PC-3 (cell line): ENCODE measurements at places on chromosomes 7 and 10. TPM values are rescaled to one million over a fixed set of nuclear protein-coding genes. Genes with fewer than 3 reads are reported as not detected.

DNA sequence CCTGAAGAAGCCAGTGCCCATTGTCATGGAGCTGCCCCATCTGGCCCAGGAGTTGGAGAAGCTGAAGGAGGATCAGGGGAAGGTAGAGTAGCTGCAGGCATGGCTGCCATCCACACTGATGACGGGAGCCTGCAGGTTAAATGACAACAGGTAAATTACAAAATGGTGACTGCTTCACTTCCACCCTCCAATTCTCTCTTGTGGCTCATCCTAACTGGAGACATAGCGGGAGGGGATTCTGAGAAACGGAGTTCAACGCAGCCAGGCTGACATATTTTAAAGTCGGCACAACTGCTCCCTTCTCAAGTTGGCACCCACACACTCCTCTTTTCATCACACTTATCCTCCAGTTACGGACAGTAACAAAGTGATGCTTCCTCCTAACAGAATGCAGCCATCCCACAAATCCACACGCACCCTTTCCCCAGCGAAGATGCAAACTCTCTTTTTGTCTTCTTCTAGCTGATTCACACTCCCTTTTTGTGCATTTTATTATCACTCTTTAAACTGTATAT is 103.0 kb downstream of the SLC37A3 start:
- H3K27me3 ChIP-seq: no peaks in the 10 kb centered on the region
- no peak overlapping the region for H3K4me3 ChIP-seq
- H3K27ac ChIP-seq: no peak overlapping the region
- no peaks in the 10 kb centered on the region for H3K4me1 ChIP-seq
- no peaks in the 10 kb centered on the region for H3K36me3 ChIP-seq

The EPDR1 gene
- 22.7 and 26.6 TPM in 2 replicates for total RNA-seq

DNA sequence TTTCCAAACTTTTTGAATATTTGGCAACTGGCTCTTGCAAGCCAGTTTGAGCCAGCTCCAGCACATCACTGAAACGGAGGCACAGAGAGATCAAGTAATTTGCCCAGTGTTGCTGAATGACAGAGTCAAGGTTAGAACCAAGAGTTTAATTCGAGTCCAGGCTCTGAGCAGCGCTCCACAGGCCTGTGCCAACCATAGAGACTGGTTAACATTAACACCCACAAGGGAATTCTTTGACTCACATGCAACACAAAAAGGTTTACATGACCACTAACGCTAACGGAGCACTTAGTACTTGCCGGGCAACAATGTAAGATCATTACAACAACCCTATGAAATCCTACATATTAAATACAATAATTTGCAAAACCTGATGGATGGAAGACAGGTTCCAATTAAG is 1.5 kb downstream of the RGS10 start:
- H3K4me3 ChIP-seq: peak overlapping the region; percentile 79
- peaks cover 28% of the 10 kb centered on the region for H3K4me1 ChIP-seq
- H3K27me3 ChIP-seq: no peaks in the 10 kb centered on the region
- H3K27ac ChIP-seq: no peak overlapping the region
- H3K36me3 ChIP-seq: no peaks in the 10 kb centered on the region

DNA sequence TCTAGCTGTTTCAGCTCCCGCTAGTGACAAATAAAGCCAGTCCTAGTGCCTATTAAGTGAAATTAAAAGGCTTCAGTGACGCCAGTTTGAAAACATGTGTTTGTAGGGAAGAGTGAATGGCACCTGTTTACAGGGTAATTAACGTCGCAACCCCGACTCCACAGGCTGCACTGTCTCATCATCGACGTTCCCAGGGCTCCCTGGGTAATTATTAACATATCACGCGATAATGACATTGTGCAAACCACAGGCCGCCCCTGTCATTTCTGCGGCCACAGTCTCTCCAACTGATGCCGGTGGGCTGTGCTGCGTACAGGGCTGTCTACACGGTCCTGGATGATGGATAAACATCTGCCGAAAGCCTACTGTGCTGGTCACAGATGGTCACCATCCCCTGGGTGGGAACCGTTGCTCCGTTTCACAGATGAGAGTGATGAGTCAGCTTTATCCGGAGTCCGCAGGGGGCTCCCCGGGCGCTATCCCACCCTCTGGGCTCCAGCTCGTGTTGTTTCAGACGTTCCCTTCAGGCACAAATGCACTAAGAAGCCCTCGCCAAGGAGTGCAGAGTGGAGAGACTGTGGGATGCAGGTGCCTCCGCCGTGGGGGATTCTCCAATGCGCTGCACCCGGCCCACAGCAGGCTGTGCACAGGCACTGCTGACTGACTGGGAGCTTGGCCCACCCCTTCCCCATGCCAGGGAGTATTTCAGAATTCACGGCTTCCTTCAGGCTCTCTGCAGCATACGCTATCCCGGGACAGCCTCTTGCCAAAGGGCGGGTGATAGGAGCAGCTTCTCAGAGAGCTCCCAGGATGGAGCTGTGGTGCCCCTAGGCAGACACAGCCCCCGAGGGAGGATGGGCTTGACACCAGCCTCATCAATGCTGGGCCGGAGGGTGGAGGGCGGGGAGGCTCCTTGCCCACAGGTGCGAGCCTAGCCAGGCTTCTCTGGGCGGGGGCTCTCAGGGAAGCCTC is 491.8 kb upstream of the FOXK1 start:
- no peak overlapping the region for H3K4me3 ChIP-seq
- no peaks in the 10 kb centered on the region for H3K36me3 ChIP-seq
- H3K27me3 ChIP-seq: no peaks in the 10 kb centered on the region
- H3K27ac ChIP-seq: no peak overlapping the region

GRCh38 chr7:30935569-30935877 is 23.9 kb downstream of the AQP1 start:
- DNase-seq: no peak
- H3K27me3 ChIP-seq: peaks cover 6% of the 10 kb centered on the region
- H3K27ac ChIP-seq: no peak overlapping the region
- 0 out of 2 replicates have a peak, but pooled peaks cover 5% of the 10 kb centered on the region for H3K4me1 ChIP-seq
- no peaks in the 10 kb centered on the region for H3K36me3 ChIP-seq
- no peak overlapping the region for H3K4me3 ChIP-seq

The SLC18A3 gene
- total RNA-seq: not detected in 2 replicates

GRCh38 chr10:86813101-86813500 is 56.7 kb downstream of the BMPR1A start:
- H3K36me3 ChIP-seq: no peaks in the 10 kb centered on the region
- H3K27ac ChIP-seq: no peak overlapping the region
- H3K4me1 ChIP-seq: peaks cover 15% of the 10 kb centered on the region
- no peaks in the 10 kb centered on the region for H3K27me3 ChIP-seq

The CYP2E1 gene
- 3.3 and 4.2 TPM in 2 replicates for total RNA-seq

- 0 out of 2 replicates have a peak, but pooled peaks cover 3% of the 10 kb centered on the region for H3K4me1 ChIP-seq
- H3K36me3 ChIP-seq: no peaks in the 10 kb centered on the region
- peaks cover 77% of the 10 kb centered on the region for H3K27me3 ChIP-seq
- H3K4me3 ChIP-seq: no peak overlapping the region
Measured at GRCh38 chr7:108286290-108286904, 156.2 kb upstream of the LAMB4 start.

The ELFN1 gene
- 0.69 and 0.75 TPM in 2 replicates for total RNA-seq

- no peaks in the 10 kb centered on the region for H3K27me3 ChIP-seq
- H3K4me1 ChIP-seq: no peaks in the 10 kb centered on the region
- no peak overlapping the region for H3K4me3 ChIP-seq
- peaks cover 32% of the 10 kb centered on the region for H3K36me3 ChIP-seq
Measured at GRCh38 chr7:106448346-106448991, 163.7 kb upstream of the NAMPT start.

The CDK13 gene
- 34.9 and 37.1 TPM in 2 replicates for total RNA-seq

- H3K4me3 ChIP-seq: no peak overlapping the region
- H3K36me3 ChIP-seq: no peaks in the 10 kb centered on the region
- peaks cover 9% of the 10 kb centered on the region; the same call in 1 of the 2 replicates for H3K27me3 ChIP-seq
- no peak overlapping the region for H3K27ac ChIP-seq
Measured at GRCh38 chr7:155289107-155289506, 8.6 kb upstream of the INSIG1 start.

The BAIAP2L1 gene
- total RNA-seq: 18.9 and 30.5 TPM in 2 replicates

DNA sequence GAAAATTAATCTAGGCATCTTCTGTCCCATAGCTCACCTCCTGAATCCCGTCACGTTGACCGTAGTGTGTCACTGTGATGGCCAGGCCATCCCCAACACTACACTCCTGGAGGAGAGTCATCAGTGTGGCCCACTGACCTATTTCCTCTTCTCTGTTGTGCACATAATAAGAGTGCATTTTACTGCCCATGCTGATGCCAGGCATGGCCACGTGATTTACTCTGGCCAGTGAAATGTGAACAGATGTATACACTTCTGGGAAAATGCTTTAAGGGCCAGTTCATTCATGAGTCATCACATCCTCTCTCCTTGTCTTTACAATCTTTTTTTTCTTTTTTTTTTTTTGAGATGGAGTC is 101.9 kb upstream of the PIP4K2A start:
- DNase-seq: peak; percentile 92
- no peaks in the 10 kb centered on the region for H3K36me3 ChIP-seq
- H3K27ac ChIP-seq: peak overlapping the region; percentile 89
- no peak overlapping the region for H3K4me3 ChIP-seq
- no peaks in the 10 kb centered on the region for H3K27me3 ChIP-seq

DNA sequence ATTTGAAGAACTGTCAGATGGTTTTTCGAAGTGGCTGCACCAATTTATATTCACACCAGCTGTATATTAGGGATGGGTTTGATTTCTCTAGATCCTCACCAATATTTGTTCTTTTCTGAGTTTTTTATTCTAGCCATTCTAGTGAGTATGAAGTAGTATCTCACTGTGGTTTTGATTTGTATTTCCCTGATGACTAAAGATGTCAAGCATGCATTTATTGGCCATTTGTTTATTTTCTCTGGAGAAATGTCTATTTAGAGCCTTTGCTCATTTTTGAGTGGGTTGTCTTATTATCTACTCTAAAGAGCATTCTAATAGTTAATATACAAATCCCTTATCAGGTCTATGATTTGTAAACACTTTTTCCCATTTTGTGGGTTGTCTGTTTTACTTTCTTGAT is 123.9 kb downstream of the PCLO start:
- H3K27me3 ChIP-seq: no peaks in the 10 kb centered on the region
- no peak overlapping the region for H3K27ac ChIP-seq
- no peak overlapping the region for H3K4me3 ChIP-seq
- no peaks in the 10 kb centered on the region for H3K36me3 ChIP-seq
- DNase-seq: peak; percentile 66

DNA sequence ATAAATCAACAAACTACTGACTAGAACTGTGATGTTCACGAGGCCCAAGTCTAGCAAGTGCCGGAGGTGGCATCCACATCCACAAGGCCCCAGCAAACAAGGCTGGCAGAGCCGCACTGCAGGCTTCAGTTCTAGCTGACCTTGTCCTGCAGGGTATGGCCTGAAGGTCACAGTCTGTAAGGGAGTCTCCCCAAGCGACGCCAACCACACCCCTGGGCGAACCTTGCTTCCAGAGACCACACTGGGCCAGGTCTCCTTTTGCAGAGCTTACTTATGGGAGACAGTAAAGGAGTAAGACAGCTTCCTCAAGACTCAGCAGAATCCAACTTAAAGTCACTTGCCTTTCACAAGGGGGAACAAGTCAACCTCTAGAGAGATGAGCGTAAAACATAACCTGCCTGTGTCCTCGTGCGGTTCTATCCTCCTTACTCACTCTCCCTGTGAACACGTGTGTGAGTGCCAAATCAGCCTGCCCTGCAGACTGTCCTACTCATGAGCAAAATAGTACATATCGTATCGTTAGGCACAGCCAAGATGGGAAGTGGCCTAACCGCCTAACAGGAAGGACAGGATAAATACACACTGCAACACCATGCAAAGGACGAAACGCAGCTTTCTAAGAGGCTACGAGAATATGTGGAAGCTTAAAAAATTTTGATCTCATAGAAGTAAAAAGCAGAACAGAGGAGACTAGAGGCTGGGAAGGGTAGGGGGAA is 22.7 kb downstream of the FAM53B start:
- no peak for DNase-seq
- no peaks in the 10 kb centered on the region for H3K27me3 ChIP-seq
- no peak overlapping the region for H3K4me3 ChIP-seq
- H3K4me1 ChIP-seq: peaks cover 15% of the 10 kb centered on the region
- H3K36me3 ChIP-seq: no peaks in the 10 kb centered on the region

The INSYN2A gene
- total RNA-seq: not detected in 2 replicates

The FAM25C gene
- not detected in 2 replicates for total RNA-seq

- H3K27me3 ChIP-seq: no peaks in the 10 kb centered on the region
- H3K4me1 ChIP-seq: no peaks in the 10 kb centered on the region; the same call in 1 of the 2 replicates
- no peaks in the 10 kb centered on the region for H3K36me3 ChIP-seq
- H3K4me3 ChIP-seq: no peak overlapping the region
- H3K27ac ChIP-seq: no peak overlapping the region
- DNase-seq: peak; percentile 79
Measured at GRCh38 chr10:103598654-103599115, 105.2 kb downstream of the NEURL1 start.

DNA sequence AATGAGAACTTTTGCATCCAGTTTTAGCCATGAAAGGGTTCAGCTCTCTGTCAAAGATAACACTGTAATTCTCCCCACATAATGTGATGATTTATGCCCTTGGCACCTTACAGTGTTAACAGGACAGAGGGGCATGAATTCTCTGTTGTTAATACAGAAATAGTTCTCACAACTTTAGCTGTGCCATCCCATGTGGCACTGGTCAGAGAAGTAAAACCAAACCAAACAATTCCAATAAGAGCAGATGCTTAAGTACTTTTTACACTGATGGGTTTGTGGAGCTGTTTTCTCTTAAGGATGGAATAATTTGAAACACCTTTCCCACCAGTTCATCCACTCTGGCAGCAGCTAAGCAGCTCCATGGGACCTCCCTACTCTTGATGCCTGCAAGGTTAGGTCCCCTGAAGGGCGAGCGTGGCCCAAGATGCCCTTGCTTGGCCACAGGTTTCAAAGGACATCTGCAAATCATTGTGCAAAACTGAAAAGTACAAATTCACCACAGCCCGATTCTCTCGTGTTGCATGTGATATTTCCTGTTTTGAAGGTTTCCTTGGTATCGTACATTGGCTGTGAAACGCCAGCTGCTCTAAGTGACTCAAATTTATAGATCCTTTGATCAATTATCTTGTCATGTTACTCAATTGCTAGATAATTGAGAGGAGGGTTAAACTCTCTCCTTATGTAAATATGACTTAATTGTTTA is 82.5 kb upstream of the CREB5 start:
- H3K4me1 ChIP-seq: peaks cover 11% of the 10 kb centered on the region; the same call in 1 of the 2 replicates
- H3K36me3 ChIP-seq: no peaks in the 10 kb centered on the region
- no peak overlapping the region for H3K27ac ChIP-seq
- no peaks in the 10 kb centered on the region for H3K27me3 ChIP-seq

The DDC gene
- not detected in 2 replicates for total RNA-seq

The ACTA2 gene
- total RNA-seq: 2.7 TPM in 1 of 2 replicates, not detected in the other

The SMO gene
- 15.5 and 15.7 TPM in 2 replicates for total RNA-seq

The GFRA1 gene
- not detected in 2 replicates for total RNA-seq

GRCh38 chr10:33129141-33129995 is 171.3 kb upstream of the ITGB1 start:
- no peaks in the 10 kb centered on the region for H3K27me3 ChIP-seq
- H3K4me3 ChIP-seq: no peak overlapping the region
- peak; percentile 44 for DNase-seq
- no peak overlapping the region for H3K27ac ChIP-seq
- no peaks in the 10 kb centered on the region for H3K36me3 ChIP-seq

The MOGAT3 gene
- total RNA-seq: not detected in 2 replicates

DNA sequence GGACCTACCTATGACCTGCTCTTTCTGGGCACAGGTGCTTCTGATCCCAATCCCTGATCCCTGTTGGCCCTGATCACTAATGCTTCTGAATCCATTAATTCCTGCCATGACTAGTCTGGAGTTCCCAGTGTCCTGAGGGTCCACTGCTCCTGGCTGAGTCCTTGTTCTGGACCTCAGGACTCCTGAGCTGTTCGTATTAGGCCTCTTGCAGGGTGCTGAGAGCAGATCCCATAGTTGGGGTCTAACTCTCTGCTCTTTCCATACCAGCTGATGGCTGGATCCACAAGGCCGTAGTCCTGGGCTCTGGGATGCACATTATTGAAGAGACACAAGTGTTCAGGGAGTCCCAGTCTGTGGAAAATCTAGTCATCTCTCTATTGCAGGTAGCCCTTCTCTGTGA is 7.0 kb downstream of the MRPL43 start:
- H3K27me3 ChIP-seq: no peaks in the 10 kb centered on the region
- no peak overlapping the region for H3K27ac ChIP-seq
- no peak overlapping the region for H3K4me3 ChIP-seq
- no peaks in the 10 kb centered on the region for H3K36me3 ChIP-seq
- H3K4me1 ChIP-seq: 0 out of 2 replicates have a peak, but pooled peaks cover 7% of the 10 kb centered on the region

The NPC1L1 gene
- 0.04 TPM in 1 of 2 replicates, not detected in the other for total RNA-seq
